ENCODE measurements at places on chromosomes 4 and X.

DNA sequence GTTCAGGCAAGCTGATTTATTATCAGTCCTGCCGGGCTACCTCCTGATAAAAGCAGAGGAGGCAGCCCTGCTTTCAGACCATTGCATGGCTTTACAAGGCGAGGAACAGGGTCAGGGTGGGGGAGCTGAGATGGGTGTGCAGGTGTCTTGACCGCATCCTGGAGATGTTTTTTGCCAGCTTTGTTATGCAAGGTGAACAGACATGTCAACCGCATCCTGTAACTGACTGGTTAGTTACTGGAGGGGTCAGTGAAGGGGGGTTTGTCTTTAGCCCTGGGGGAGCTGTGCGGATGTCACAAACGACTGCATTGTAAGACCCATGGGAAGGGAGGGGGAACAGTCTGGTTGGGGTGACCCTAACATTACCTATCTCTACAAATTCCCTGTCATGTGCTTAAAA lies 10.0 kb downstream of the ADAM29 start:
- peak; percentile 52 for DNase-seq

DNA sequence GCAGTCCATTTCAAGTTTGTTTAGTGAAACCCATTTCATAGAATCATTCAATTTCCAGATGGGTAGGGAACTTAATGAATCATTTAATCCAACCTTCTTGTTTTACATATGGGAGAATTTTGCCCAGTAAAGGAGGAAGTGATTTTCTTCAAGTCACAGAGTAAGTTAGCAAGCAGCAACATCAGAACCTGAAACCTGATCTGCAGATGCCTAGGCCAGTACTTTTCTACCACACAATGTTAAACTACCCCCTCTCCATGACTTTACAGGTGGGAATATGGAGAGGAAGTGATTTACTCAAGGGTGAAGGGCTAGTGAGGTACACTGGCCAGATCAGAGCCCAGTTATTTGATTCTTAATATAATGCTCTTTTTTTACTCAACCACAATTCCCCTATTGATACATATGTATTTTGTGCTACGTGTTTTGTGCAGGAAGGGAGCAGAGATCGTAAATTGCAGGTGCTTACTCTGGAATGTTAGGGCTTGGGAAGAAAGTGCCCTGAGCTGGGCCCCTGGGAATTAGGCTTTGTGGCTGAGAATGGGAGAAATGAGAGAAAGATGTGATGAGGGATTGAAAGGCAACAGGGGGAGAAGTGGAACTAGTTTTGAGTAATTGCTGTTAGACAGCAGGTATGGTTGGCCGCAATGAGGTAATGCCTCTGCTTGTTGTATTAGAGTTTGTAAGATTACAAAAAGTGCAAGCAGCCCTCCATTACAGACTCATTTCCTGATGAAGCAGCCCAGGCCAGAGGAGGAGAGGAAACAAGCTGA lies 6.8 kb downstream of the LHFPL1 start:
- DNase-seq, result no peak

DNA sequence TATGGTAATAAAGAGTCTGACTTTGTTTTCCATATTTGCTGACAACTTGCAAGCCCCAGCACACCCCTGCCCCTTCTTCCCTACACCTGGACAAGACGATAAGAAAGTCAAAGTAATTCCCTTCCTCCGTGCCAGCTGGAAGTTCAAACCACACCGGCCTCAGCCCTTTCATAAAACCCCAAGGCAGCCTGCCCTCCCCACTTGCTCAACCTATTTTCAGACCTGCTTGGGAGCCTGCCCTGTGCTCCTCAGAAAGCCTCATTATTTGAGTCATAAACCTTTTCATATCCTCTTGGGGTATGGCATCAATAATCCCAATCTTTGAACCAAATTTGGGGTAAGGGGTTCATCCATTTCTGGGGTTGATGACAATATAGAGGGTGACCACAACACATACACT lies 29.5 kb downstream of the NIPAL1 start:
- no peak for DNase-seq

DNA sequence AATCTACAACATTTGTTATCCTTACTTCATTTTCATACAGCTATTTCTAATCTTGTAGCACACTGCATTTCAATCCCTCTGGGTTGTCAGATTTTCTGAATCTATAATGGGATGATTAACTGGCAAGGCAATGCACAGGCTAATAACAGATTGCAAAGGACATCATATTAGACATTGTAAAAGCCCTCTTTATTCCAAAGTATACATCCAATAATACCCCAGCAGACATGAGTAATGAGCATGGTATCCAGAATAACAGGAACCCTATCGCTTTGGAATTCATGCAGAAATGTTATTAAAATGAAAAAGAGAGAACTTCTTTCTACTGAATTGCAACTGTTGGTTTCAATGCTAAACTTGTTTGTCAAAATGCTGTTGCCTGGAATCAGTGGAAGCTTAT lies 122.9 kb downstream of the C4orf33 start:
- DNase-seq, result no peak

- DNase-seq, result no peak
These were observed 132.3 kb downstream of the CBR4 start for GRCh38 chr4:168877511-168878491.

- DNase-seq, result no peak
These were observed 389.7 kb upstream of the NR3C2 start for GRCh38 chr4:148831945-148832344.

- DNase-seq, result no peak
These were observed 345.5 kb downstream of the GRXCR1 start for GRCh38 chr4:43238008-43238407.

- DNase-seq, result no peak
These were observed 63.2 kb upstream of the FAM47B start for GRCh38 chrX:34879346-34879745.

DNA sequence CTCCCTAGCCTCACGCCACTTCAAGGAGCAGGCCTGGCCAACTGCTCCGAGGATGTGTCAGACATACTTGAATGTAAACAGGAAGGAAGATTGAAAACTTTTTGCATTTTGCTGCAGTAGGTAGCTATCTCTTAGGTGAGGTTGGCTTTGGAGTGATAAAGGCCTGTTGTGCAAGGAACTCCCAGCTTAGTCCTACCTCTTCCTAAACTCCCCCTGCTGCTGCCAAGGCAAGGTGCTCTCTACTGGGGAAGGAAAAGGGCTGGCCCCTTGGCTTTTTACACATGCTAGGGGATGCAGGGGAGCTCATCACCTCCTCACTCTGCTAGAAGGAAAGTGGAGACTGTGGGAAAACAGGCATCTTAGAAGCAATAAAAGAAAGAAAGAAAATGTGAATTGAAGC lies 10.7 kb upstream of the BRS3 start:
- no peak for DNase-seq

DNA sequence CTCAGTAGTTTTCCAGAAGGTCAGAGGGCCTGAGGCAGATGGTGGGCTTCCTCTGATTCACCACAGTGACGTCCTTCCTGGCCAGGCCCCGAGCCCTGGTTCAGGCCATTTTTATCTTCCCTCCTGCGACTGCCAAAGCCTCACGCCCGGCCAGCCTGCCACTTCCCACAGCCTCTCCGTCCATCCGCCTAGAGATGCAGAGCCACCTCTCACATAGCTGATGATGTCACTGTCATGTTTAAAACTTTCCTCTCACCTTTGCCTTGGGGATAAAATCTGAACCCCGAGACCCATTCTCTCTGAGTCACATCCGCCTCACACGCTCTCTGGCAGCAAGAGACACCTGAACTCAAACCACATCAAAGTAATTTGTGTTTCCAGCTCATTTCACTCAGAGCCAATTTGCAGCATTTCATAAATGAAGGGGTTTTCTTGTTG lies 175.3 kb downstream of the QDPR start:
- DNase-seq, result peak; percentile 42

DNA sequence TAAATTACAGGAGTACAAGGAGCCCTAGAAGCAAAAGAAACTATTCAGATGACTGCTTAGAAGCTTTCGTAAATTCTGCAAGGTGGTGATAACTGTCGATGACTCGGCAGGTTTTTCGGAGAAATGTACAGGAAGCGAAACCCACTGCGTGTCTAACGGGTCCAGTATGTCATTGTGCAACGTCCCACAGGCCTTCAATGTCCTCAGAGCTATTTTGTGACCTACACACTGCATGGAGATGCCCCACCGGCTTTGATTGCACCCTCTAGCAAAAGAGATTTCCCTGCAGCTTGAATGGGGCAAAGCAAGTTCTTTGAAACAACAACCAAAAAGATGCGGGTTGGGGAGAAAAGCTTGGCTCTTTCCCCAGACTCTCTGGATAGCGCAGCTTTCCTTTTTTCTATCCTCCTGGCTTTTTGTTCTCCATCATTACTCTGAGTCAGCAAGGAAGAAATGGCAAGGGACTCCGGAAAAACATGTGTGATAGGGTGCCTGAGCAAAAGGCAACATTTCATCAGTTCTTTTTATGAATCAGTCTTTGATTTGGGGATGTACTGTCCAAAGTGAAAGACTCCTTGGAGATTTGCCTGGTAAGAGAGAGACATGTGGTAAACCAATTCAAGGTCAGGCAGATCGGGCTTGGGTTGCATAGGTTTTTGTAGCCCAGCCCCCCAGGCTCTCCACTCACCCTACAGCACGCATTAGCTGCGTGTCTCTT lies 112.0 kb upstream of the TBL1X start:
- peak; percentile 63 for DNase-seq

- no peak for DNase-seq
These were observed at the start of gene AMER1 for GRCh38 chrX:64205441-64205734. Gene AMER1, minus strand, starts transcription at chrX:64205708. Its CDS starts 12,422 bp downstream, at chrX:64193286.

- no peak for DNase-seq
These were observed 1329.1 kb downstream of the PCDH18 start for GRCh38 chr4:136203199-136203598.

GRCh38 chr4:185205697-185206342 lies 2.0 kb upstream of the CFAP97 start:
- no peak for DNase-seq

- no peak for DNase-seq
These were observed 193.6 kb upstream of the BANK1 start for GRCh38 chr4:101596781-101597552.

- DNase-seq, result no peak
These were observed 44.4 kb downstream of the REPS2 start for GRCh38 chrX:16990839-16991238.

- no peak for DNase-seq
These were observed 29.7 kb upstream of the MGST2 start for GRCh38 chr4:139635966-139636365.

- DNase-seq, result no peak
These were observed 115.9 kb downstream of the RAB28 start for GRCh38 chr4:13368217-13368616.

- no peak for DNase-seq
These were observed 18.9 kb downstream of the ZBTB33 start for GRCh38 chrX:120269373-120270035.

DNA sequence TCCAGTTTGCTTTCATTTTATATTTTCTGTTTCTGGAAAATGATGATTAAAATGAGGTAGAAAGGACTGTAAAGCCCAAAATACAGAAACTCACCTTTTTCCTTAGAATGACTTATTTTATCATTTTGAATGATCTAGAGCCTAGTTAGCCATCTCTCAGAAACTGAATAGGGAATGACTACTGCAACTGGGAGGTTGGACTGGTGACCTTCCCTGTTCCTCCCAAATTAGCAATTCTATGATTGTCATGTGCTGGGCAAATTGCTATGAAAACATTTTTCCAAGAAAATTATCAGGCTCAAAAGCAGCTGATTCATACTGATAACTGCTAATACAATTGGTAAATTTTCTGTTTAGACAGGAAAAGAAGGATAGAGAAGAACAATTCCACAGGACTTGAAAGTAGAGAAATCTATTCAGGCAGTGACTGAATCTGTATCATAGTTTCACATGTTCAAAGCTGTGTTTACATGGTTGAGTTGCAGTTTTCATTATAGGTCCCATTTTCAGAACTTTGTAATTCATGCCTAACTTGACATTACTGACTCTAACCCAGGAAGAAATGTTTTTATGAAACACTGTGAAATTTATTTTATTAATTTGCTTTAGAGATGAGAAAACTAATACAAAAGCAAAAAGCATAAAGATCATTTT lies 43.4 kb upstream of the SEC24B start:
- DNase-seq, result no peak

DNA sequence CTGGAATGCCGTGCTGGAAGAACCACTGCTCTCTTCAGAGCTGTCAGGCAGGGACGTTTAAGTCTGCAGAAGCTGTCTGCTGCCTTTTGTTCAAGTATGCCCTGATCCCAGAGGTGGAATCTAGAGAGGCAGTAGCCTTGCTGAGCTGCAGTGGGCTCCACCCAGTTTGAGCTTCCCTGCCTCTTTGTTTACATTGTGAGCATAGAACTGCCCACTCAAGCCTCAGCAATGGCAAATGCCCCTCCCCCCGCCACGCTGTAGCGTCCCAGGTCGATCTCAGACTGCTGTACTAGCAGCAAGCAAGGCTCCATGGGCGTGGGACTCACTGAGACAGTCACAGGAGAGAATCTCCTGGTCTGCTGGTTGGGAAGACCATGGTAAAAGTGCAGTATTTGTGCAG lies 34.8 kb upstream of the MUC7 start:
- DNase-seq, result no peak

- no peak for DNase-seq
These were observed 109.4 kb upstream of the AFAP1 start for GRCh38 chr4:8048856-8049676.

GRCh38 chrX:7841084-7841805 lies 1.7 kb upstream of the VCX start:
- no peak for DNase-seq

- DNase-seq, result no peak
These were observed 1.2 kb upstream of the LETM1 start for GRCh38 chr4:1856943-1857699.

GRCh38 chrX:153582896-153583295 lies 16.0 kb downstream of the CCNQ start:
- DNase-seq, result no peak

GRCh38 chr4:138804711-138805110 lies 210.9 kb upstream of the NOCT start:
- no peak for DNase-seq

DNA sequence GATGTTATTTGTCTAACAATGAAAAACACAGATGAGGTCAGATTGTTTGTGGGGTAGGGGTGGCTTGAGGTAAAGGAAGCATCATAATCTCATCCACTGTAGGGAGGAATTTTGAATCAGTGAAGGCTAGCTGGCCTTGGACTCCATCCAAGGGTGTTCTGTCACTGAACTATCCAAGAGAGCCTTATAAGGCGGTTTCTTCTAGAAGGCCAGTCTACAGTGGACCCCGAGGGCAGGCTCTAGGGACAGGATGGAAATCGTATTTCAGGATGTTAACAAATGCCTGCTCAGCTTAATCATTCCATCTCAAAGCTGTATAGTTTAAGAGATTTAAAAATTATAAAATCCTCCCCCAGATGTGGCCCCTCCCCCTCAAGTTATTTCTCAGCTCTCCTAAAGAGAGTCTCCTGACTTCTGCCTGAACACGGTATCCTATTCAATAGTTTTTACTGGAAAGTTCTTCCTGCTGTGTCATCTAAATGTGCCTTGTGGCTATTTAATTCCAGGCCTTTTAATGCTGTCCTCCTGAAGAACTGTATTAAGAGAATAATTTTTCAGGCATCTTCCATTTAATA lies 8.0 kb downstream of the IGFBP7 start:
- DNase-seq, result no peak

GRCh38 chrX:134798472-134798871 lies 140.2 kb upstream of the PLAC1 start:
- DNase-seq, result no peak

DNA sequence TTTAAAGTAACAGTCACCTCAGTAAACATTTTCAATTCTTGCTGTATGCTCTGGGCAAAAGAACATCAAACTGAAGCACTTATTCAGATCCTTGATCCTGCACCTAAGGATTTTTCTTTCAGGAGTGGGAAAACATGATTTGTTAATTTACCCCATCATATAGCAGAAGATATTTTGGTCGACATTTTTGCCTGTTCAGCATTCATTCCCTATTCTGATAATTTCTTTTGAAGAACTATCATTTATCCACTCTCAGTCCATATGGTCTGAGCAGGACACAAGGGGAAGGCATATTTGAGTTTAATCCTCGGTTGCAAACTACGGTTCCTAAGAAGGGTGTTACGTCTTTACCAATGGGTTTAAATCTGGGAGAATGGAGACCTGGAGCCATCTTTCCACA lies 1.2 kb upstream of the CLOCK start:
- no peak for DNase-seq

All from NK-92 treated with Interleukin-12 subunit alpha and Interleukin-12 subunit beta, amount 100 ng/mL, for 24 hours (cell line).